ENCODE measurements at places on chromosomes 16 and 17.
A peak's percentile ranks its signal among the peaks of the same experiment; 100 is the strongest.

GRCh38 chr17:19723964-19724363 is 7.6 kb upstream of the SLC47A2 start:
- DNase-seq = no peak

DNA sequence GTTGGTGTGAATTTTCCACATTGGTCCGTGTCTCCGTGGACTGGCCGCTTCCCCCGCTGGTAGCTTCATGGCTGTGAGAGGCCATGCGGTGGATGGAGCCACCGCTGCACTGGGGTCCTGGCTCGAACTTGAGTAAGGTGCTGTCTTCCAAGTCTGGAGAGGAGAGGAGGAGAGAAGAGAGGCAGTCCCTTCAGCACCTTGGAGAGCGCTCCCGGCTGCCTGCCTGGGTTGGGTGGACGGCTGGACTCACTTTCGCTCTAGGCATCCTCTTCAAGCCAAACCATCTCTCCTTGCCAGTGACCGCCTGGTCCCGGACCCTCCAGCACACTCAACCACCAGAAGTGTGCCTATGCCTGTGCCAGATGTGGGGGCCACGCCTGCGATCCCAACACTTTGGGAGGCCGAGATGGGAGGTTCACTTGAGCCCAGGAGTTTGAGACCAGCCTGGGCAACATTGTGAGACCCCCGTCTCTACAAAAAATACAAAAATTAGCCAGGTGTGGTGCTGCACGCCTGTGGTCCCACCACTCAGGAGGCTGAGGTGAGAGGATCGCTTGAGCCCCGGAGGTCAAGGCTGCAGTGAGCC is 6.2 kb downstream of the JPH3 start:
- peak; percentile 91 for DNase-seq

DNA sequence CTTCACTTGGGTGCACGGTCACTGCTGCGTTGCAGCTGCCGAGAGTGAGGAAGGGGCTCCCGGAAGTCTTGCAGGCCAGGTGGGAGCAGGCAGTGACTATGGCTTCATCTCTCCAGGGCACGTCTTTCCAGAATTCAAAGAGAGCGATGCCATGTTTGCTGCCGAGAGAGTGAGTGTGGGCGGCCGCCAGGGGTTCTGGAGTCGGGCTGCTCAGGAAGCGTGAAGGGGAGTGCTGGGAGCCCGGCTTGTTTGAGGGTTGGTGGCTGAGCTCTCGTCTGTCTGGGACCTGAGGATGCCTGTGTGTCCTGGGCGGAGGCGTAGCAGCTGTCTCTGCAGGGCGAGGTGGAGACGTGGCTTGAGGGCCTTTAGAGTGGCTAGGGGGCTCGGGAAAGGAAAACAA is 6.3 kb downstream of the HGS start:
- no peak for DNase-seq

DNA sequence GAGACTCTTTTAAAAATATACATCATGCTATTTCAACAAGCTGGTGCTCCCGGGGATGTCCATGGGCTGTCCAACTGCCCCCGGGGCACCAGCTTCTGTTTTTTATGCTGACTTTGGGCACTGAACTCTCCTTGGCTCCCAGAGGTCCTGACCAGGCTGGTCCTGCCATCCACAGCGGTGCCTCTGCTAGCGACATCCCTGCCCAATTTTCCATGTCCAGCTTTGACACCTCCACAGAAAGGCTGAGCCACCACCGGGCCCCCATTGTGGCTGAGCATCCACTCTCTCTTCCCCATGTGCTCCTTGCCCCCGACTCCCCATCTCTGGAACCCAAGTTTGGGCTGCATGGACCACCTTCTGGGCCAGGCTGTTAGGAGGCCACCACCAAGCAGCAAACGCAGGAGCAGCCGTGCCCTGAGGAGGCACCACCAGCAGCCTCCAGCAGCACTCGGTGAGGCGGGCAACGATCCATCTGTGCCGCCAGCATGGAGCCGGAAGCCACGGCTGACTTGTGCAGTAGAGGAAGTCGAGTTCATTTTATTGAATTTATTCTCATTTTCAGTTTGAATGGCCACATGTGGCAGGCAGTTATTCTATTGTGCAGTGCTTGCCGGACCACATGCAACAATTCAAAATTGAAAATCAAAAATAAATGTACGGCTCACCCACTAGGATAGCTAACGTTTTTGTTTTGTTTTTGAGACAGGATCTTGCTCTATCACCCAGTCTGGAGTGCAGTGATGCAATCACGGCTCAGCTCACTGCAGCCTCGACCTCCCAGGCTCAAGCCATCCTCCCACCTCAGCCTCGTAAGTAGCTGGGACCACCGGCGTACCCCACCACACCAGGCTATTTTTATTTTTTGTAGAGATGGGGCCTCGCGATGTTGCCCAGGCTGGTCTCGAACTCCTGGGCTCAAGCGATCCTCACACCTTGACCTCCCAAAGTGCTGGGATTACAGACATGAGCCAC is 2.8 kb upstream of the MEAK7 start:
- peak; percentile 37 for DNase-seq

DNA sequence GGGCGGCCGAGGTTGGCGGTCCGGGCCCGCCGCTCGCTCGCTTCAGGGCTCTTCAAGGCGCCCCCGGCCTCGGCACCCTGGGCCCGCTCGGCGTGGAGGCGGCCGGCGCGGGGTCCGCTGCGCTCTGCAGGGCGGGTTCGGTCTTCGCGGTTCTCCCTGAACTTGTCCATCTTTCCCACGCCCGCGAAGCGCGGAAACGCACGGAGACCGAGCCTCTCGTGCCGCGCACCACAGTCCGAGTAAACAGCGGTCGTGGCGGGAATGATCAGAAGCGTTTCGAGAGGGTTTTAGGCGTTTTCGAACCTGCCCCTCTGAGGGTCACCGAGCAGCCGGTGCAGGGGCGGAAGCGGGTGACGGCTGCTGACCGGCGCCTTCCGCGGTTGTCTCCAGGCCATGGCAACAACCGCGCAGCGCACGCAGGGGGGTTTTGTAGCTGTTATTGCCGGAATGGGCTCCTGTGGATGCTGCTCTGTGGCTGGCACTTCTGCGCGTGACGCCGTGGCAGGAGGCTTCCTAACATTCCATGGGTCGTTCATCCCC is 414 bp downstream of the NARF start:
- DNase-seq = peak; percentile 69

GRCh38 chr17:11006530-11006929 is 168.6 kb upstream of the PIRT start:
- DNase-seq = no peak

GRCh38 chr16:55411231-55411630 is 67.8 kb upstream of the MMP2 start:
- DNase-seq = no peak

- DNase-seq = no peak
These were observed 18.7 kb upstream of the KRT24 start for GRCh38 chr17:40722241-40722640.

- DNase-seq = no peak
These were observed 290.6 kb downstream of the WWOX start for GRCh38 chr16:78390092-78390491.

- DNase-seq = no peak
These were observed 10.0 kb downstream of the LITAFD start for GRCh38 chr16:8892101-8892575.

DNA sequence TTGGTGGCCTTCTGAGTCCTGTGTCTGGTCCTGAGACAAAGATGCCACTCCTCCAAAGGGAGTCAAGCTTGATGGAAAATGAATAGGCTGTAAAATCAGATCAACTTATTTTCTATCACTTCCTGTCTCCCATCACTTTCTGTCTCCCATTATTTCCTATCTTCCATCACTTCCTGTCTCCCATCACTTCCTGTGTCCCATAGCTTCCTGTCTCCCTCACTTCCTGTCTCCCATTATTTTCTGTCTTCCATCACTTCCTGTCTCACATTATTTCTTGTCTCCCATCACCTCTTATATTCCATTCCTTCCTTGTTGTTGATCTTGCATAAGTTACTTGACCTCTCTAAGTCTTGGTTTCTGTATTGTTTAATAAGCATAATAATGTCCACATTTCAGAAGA is 418.5 kb upstream of the EEF2KMT start:
- DNase-seq = no peak

DNA sequence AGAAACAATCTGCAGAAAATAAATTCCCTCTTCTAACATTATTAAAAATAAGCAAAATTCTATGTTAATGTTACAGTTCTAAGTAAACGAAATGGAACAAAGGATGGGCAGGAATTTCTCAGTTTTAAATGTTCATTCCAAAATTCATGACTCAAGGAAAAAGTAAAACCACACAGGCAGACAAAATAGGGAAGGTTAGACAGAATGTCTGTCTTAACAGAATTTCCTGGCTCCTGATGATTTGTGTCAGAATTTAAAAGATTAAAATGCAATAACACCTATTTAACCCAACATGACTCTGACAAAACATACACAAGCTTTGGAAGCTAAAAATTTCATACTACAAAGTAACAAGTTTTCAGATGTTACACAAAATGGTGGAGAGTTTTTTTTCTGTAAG is 42.8 kb downstream of the SPOP start:
- no peak for DNase-seq

DNA sequence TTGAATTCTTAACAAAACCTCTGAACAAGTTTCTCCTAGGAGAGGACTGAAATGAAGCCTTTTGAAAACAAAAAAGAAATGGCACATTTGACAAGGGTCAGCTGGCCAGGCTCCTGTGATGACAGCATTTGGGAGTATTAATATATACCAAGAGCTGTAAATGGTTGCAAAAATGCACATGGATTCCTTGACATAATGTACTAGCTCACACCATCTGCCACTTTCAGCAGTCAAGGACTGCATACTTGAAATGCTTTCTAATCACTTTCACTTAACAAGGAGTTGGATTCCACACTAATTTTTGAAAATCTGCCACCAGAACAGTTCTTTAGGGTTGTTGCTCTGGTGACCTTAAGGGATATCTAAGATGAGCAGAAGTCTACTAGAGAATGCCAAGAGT is 236.7 kb upstream of the TOX3 start:
- DNase-seq = no peak

DNA sequence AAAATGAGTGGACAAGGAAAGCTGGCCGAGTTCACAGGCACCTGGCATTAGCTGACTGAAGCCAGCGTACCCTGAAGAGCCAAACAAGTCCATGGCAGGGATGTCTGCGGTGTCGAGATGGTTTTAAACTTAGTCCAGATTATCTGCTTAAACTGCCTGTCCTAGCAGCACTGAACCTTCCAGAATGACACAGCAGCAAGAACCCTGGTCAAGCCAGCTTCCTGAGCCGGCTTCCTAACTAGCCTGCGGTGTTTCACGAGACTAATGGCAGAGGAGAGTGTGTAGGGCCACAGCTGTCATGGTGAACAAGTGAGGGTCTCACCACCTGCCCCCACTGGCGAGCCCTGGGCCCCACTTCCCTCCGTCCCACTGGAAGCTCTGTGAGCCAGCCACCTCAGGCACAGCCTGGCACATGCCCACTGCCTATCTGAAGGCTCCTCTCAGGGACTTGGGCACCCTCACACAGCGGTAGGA is 28.8 kb upstream of the MTSS2 start:
- DNase-seq = no peak

DNA sequence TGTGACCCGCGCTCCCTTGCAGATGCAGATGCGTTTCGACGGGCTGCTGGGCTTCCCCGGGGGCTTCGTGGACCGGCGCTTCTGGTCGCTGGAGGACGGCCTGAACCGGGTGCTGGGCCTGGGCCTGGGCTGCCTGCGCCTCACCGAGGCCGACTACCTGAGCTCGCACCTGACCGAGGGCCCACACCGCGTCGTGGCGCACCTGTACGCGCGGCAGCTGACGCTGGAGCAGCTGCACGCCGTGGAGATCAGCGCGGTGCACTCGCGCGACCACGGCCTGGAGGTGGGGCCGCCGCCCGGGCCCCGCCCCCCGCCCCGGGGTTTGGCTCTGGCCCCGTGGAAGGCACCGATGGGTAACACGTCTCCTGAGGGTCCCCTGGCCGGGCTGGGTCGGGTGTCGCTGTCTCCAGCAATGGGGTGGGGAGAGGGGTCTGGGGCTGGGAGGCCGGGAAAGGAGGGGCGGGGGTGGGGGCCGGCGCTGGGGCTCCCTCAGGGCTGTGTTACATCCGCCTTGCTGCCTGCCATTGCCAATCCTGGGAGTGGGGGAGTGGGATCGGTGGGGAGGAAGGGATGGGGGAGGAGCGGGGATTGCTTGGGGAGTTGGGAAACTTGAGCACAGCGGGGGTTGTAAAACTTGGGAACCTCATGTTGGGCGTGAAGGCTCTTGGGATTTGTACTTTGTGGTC is 737 bp downstream of the NUDT16L1 start:
- DNase-seq = peak; percentile 70

DNA sequence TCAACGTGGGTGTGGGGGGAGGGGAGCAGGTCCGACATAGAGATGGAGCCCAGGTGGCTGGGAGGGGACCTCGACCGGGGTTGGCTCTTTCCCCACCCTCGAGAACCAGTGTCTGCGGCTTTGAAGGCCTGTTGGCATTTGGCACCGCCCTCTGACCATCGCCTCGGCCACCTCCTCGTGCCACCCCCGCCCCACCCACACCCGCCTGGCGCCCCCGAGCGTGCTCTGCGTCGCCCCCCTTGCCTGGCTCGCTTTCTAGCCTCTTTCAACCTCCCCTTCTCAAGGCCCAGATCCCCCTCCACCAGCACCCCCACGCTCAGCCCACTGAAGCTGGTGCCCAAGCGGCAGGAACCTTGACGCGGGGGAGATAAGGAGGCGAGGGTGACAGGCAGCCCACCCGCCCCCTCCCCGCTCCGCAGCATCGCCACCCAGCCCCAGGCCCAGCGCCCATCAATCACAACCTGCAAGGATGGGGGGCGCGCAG is 619 bp downstream of the CACNB1 start:
- no peak for DNase-seq

- DNase-seq = no peak
These were observed 35.5 kb downstream of the DNAH17 start for GRCh38 chr17:78541488-78542206.

- DNase-seq = no peak
These were observed 67.0 kb downstream of the USP31 start for GRCh38 chr16:23082161-23082788.

DNA sequence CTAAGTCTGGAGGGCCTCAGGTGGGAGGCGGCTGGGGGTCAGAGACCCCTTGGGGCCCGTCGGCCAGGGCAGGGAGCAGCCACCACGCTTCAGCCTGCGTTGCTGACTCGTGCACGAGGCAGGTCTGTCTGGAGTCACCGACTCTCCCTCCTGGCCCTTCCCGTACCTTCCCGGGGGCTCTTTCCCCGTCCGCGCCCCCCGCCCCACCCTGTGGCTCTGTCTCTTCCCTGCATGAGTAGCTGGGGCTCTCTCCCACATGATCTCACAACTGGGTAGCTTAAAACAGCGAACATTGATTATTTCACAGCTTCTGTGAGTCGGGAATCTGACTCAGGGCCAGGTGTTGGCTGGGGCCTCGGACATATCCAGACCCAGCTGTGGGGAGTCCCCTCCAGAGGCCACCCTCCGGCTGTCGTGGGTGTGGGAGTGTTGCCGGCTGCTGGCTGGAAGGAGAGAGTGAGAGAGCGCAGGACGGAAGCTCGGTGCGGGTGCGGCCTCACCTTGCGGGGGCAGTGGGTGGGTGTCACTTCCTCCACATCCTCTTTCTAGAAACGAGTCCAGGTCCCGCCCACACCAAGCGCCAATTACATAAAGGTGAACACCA is 17.3 kb downstream of the BAHCC1 start:
- DNase-seq = peak; percentile 80

GRCh38 chr17:44083250-44083849 is 12.8 kb downstream of the G6PC3 start:
- DNase-seq = peak; percentile 89

GRCh38 chr17:60311936-60312335 is 80.0 kb downstream of the USP32 start:
- no peak for DNase-seq
